ENCODE measurements at places on chromosomes 13 and 19. TPM values are rescaled to one million over a fixed set of nuclear protein-coding genes. Genes with fewer than 3 reads are reported as not detected.

DNA sequence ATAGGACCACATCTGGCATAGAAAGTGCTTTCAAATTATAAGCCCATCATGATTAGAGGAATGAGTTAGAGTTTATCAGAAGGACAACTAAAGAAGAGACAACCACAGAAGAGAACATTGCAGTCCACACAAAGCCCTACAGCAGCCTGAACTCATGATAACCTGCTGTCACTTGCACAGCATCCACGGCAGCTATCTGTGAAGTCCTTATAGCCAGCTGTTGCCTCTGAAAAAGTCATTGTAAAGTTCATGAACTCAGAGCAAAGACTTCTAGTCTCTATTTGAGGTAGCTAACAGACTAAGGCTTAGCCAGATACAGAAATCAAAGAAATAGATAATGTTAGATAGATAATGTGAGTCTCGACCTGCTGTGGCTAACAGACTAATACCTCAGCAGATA, 450.0 kb downstream of the KLF5 start:
- no peak for DNase-seq

GRCh38 chr19:48175578-48175977, 5.1 kb downstream of the ZSWIM9 start:
- no peak for DNase-seq

The CEBPG gene
- 9.7 TPM for total RNA-seq

- DNase-seq, result no peak
These were observed 4.9 kb downstream of the UHRF1 start for GRCh38 chr19:4913996-4914735.

- DNase-seq, result no peak
These were observed 25.5 kb downstream of the FGF21 start for GRCh38 chr19:48780631-48781391.
